ENCODE measurements at places on chromosomes 11 and 22. TPM values are rescaled to one million over a fixed set of nuclear protein-coding genes. Genes with fewer than 3 reads are reported as not detected.

- H3K27ac ChIP-seq, result no peak overlapping the region
- peaks cover 3% of the 10 kb centered on the region for H3K27me3 ChIP-seq
- no peaks in the 10 kb centered on the region for H3K36me3 ChIP-seq
- H3K4me1 ChIP-seq, result no peaks in the 10 kb centered on the region
Observed at GRCh38 chr11:71154261-71154805, 98.0 kb downstream of the SHANK2 start.

- no peaks in the 10 kb centered on the region for H3K36me3 ChIP-seq
- no peak overlapping the region for H3K4me3 ChIP-seq
- H3K27ac ChIP-seq, result no peak overlapping the region
- H3K27me3 ChIP-seq, result peaks cover 12% of the 10 kb centered on the region
Observed at GRCh38 chr11:128896356-128896755, 5.2 kb downstream of the KCNJ5 start.

GRCh38 chr11:282630-283360, 4.6 kb downstream of the NLRP6 start:
- H3K27ac ChIP-seq, result no peak overlapping the region
- H3K36me3 ChIP-seq, result peaks cover 5% of the 10 kb centered on the region
- H3K27me3 ChIP-seq, result peaks cover 30% of the 10 kb centered on the region

- H3K4me3 ChIP-seq, result no peak overlapping the region
- H3K36me3 ChIP-seq, result no peaks in the 10 kb centered on the region
- no peaks in the 10 kb centered on the region for H3K27me3 ChIP-seq
- DNase-seq, result no peak
- H3K4me1 ChIP-seq, result peaks cover 6% of the 10 kb centered on the region
Observed at GRCh38 chr11:22703591-22703990, 37.2 kb downstream of the GAS2 start.

DNA sequence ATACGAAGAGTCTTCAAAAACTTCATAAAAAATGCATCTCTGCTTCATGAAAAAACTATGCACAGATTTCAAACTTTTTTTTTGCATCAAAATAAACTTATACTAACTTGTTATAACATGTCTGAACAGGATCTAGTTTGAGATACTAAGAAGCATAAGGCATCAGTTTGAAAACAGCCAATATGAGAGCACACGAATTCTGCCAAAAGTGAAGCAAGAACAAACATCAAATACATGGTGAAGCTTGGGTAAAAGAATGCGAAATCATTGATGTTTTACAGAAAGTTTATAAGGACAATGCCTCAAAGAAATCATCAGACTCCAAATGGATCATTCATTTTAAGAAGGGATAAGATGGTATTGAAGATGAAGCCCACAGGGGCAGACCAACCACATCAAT, 389.1 kb upstream of the TENM4 start:
- no peak overlapping the region for H3K4me3 ChIP-seq
- no peak for DNase-seq
- H3K27me3 ChIP-seq, result no peaks in the 10 kb centered on the region

GRCh38 chr11:116874251-116874650, 36.8 kb upstream of the APOA1 start:
- peaks cover 5% of the 10 kb centered on the region for H3K36me3 ChIP-seq
- no peak overlapping the region for H3K27ac ChIP-seq
- H3K4me3 ChIP-seq, result no peak overlapping the region
- H3K27me3 ChIP-seq, result no peaks in the 10 kb centered on the region

The POTEH gene
- total RNA-seq, result not detected

The SHISAL1 gene
- total RNA-seq, result 6.5 TPM

DNA sequence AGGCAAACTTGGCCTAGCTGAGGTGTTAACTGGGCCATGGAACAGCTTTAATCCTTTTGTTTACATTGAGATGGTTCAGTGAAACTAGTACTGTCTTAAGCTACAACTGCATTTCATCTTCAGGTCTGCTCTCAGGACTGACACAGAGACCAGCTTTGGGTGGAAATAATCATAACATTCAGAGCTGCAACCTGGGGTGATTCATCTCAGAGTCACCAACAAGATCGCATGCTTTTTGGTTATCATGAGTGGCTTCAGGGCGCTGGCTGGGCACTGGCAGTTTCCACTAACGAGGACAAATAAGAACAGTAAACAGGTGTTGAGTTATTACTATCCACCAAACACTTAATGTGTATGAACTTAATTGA, 60.9 kb upstream of the PAX6 start:
- H3K36me3 ChIP-seq, result no peaks in the 10 kb centered on the region
- H3K4me3 ChIP-seq, result no peak overlapping the region
- no peak overlapping the region for H3K27ac ChIP-seq
- DNase-seq, result no peak
- H3K4me1 ChIP-seq, result no peaks in the 10 kb centered on the region
- peaks cover 2% of the 10 kb centered on the region for H3K27me3 ChIP-seq

DNA sequence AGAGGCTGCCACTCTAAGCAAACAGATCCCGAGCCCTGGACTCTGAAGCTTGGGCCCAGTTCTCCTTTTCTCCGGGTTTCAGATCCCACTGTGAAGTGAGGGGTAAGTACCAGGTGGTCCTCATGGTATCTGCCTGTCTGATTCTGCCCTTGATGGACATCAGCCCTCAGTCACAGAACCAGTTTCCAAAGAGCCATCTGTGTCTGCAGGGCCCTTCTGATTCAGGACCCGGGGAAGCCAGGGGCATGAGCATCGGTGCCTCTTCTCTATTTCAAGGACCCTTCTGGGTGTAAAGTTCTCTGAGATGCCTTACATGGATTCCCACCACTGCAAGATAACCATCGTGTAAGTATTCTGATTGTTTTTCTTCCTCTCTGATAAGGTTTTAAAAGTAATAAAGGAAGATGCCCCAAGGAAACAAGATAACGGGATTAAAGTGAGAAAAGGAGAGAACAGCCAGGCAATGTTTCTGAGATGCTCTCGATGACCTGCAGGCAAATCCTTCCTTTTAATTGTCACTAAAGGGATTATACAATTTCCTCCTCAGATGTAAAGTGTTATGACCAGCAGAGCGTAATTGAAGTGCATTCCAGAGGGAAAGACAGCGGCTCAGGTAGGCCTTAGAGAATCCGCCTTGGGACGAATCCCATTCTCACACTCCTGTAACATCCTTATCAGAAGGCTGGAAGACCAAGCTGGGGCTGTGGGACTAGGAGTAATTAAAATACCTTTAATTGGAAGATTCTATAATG, 924.3 kb downstream of the TBC1D22A start:
- no peaks in the 10 kb centered on the region for H3K4me1 ChIP-seq
- H3K36me3 ChIP-seq, result peaks cover 6% of the 10 kb centered on the region
- no peak for DNase-seq
- H3K4me3 ChIP-seq, result no peak overlapping the region
- H3K27ac ChIP-seq, result no peak overlapping the region

DNA sequence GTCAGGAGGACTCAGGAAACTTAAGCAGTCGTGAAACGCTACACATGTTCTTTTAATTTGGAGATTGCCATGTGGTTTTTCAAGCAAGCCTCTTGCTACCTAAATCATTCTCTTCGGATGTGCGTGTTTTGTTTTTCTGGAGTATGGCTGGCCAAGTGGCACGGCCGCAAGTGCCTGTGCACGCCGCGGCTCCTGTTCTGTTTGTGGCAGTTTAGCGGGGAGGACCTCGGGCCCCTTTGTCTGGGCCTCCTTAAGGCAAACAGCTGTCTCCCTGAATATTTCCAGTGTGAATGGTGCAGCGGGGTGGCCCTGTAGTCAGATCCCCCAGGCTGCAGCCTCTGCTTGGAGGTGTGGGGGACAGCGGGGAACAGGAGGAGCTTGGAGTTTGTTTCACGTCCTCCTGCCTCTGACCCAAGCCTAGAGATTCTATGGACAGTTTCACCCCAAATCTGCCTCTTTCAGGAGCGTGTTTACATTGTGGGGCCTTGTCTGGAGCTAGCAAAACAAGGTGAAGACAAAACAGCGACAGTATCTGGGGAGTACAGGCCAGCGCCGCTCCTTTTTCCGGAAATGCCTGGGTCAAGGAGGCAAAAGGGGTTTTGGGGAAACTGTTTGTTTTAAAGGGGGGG, 1.3 kb downstream of the LRP5 start:
- H3K4me3 ChIP-seq, result peak overlapping the region; percentile 96
- H3K4me1 ChIP-seq, result peaks cover 45% of the 10 kb centered on the region
- H3K36me3 ChIP-seq, result peaks cover 6% of the 10 kb centered on the region
- no peak for DNase-seq

DNA sequence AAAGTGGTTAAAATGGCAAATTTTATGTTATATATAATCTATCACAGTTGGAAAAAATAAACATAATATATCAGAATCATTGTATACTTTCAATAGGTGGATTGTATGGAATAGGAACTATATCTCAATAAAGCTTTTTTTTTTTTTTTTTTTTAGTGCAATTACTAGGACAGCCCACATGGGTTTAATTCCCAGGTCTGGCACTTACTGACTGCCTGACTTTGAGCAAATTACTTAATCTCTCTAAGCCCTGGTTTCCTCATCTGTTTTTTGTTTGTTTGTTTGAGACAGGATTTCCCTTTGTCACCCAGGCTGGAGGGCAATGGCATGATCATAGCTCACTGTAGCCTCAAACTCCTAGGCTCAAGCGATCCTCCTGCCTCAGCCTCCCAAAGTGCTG, 26.1 kb upstream of the BAIAP2L2 start:
- peaks cover 21% of the 10 kb centered on the region for H3K36me3 ChIP-seq
- H3K27me3 ChIP-seq, result peaks cover 2% of the 10 kb centered on the region
- no peak overlapping the region for H3K27ac ChIP-seq
- no peak overlapping the region for H3K4me3 ChIP-seq
- DNase-seq, result no peak

GRCh38 chr11:14022251-14022650, 59.7 kb downstream of the SPON1 start:
- peaks cover 42% of the 10 kb centered on the region for H3K4me1 ChIP-seq
- peaks cover 5% of the 10 kb centered on the region for H3K36me3 ChIP-seq
- no peak overlapping the region for H3K27ac ChIP-seq

DNA sequence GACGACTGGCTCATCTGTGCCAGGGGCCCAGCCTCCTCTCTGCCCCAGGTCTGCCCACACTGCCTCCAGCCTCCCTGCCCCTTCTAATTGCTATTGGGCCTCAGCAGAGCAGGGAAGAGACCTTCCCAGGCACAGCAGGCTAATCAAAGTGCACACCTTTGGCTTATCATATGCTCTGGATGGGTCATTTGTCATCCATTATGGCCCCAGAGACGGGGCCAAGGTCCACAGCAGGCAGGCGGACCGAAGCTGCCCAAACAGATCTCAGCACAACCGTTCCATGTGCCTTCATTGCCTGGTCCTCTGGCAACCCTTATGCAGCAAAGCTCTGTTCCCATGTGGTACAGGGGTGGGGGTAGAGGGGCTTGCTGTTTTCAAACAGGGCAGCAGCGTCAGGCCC, 66.6 kb downstream of the TP53I11 start:
- peaks cover 39% of the 10 kb centered on the region for H3K36me3 ChIP-seq
- no peak for DNase-seq
- H3K27ac ChIP-seq, result no peak overlapping the region
- peaks cover 48% of the 10 kb centered on the region for H3K4me1 ChIP-seq
- H3K27me3 ChIP-seq, result peaks cover 34% of the 10 kb centered on the region
- no peak overlapping the region for H3K4me3 ChIP-seq

Data from endothelial cell (in vitro differentiated cells).